NB4 (cell line): ENCODE measurements at places on chromosomes 1 and 21.

DNA sequence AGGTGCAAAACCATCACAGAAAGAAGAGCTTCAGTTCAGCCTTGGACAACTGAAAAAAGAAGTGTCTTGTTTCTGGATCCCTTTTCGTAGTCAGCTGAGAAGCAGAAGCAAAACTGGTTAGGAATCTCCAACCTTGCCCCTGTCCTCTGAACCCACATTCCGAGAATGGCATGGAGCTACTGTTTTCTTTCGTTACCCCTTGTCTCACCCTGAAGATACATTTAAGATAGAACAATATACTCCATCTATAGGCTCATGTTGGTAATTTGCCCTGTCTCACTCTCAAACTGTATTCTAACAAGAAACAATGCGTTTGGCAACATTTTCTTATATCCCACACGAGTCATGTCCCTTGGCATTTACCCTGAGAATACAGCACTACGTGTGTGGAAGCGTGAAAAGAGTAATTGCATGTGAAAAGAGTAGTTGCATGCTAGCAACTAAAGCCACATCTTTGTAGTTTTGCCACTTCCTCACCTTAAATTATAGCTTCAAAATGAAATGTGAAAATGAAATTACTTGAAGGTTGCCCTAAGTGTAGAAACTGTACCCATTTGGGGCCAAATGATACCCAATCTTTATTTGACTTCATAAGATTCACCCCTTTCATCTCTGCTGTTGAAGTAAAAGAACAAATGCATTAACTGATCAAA lies 5.3 kb downstream of the SLAMF7 start:
- no peak for DNase-seq

- no peak for DNase-seq
These were observed 2102.9 kb downstream of the NCAM2 start for GRCh38 chr21:23101111-23101510.

DNA sequence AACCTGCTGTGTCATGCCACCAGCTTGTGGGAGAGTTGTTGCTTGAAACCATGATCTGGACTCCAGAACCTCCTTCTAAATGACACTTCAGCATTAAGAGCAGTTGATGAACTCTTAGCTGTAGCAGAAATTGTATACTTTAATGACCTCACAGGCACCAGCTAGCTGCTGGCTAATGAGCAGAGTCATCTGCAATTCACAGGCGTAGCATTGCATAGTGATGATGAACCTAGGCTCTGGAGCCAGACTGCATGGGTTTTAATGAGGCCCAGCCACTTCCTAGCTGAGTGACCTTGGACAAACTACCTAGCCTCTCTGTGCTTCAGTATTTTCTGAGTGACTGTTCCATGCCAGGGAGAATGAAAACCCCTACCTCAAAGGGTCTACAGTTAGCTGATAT lies 407.1 kb downstream of the LMO4 start:
- no peak for DNase-seq

DNA sequence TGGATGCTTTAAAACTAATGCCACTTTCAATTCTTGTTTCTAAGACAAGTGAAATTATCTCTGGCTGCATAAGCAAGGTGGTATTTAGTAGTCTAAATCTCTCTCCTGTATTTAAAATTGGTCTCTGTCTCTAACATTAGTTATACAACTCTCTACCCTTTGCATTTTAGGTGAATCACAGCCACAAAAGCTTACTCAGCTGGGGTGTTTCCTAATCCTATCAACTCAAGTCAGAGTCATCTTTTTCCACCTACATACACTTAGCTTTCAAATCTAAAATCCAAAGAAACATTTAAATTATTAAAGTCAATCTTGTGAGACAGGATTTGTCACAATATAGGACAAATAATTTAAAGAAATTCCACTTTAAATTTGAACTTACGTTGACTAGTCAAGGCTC lies 255.1 kb upstream of the CXADR start:
- DNase-seq, result no peak

- DNase-seq, result peak; percentile 50
These were observed 392 bp upstream of the DMRTA2 start for GRCh38 chr1:50423670-50424000.

GRCh38 chr21:41825216-41825615 lies 53.9 kb downstream of the PRDM15 start:
- no peak for DNase-seq

DNA sequence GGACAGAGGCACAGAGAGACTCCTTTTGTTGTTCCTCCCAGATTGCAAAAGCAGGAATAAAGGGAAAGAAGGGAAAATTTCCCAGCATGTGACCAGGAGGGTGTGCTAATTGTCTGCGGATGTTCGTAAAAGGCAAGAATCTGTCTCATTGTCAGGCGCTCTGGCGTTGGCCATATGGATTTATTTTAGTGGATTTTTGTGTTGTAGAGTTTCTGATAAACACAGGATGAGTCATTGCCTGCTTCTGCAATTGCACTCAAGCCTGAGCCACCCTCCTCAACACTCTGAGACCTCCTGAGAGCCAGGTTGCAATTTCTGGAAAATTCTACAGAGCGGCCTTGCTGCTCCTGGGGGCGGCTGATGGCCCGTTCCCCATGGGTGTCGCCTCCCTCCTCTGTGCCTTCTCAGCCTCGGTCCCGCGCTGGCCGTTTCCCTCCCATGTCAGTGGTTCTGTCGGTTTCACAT lies 227.7 kb downstream of the KAZN start:
- no peak for DNase-seq

DNA sequence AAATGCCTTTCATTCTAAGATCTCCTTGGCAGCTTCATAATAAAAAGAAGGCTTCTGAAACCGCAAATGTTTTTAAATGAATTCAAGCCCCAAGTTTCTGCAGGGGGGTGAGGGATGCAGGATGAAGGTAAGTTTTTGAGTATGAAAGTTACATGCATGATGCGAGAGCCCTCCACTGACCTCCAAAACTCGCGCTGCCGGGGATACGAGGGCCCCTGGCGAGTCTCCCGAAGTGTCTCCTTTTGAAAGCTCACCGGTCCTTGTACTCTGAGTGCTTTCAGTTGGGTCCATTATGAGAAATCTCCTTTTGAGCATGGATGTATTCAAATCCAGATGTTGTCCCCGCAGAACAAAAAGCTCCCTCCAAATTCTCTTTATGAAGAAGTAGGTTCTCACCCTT lies 18.9 kb upstream of the ZC3H12A start:
- no peak for DNase-seq

- DNase-seq, result no peak
These were observed 130.8 kb downstream of the LYPLAL1 start for GRCh38 chr1:219304227-219305226.

DNA sequence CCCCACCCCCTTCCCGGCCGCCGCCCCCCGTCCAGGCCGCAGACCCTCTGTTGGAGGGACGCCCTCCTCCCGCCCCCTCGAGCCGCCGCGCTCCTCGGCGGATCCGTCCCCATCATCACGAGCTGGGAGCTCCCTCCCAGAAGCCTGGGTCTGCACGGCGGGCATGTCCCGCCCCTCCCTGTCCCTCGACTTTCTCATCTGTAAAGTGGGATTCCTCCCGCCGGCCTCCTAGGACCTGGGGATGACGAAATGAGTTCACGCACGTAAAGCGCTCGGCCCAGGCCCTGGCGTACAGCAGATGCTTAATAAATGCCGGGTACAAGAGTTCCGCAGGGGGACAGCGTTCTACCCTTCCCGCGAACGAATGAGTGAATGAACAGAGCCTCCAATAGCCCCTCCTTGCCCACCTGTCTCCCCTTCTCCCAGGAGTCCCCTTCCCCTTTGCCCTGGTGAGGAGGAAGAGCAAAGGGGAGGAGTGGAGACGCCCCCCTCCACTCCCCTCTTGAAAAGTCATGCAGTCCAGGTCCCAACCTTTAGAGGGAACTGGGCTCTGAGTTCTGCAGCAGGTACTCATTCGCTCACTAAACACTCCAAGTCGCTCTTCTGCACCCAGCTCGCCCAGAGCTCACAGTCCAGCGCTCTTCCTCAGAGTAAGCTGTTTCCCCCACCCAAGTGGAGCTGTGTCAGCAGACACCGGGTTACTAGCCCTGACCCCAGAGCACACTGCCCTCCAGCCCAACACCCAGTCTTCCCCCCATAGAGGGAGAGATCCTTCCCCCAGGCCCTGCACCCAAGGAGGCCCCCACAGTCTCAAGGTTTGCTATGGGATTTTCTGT lies 16.8 kb downstream of the RAP1GAP start:
- no peak for DNase-seq

GRCh38 chr1:27021354-27022031 lies 8.8 kb upstream of the TENT5B start:
- DNase-seq, result no peak

DNA sequence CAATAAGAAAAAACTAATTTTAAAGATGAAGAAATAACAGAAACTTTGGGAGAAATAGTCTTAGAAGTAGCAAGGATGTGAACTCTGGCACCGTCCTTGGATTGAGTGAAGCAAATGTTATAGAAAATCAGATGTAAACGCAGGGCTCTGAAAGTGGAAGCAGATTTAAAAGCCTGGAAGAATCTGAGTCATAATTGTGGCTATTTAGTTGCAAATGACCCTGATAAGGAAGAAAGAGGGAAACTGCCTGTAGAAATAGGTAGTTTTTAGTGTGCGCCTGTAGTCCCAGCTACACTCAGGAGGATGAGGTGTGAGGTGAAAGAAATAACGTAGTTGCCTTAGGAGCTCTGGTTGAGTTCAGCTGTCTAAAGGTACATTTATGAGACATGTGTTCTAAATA lies 101.0 kb downstream of the NGF start:
- no peak for DNase-seq

DNA sequence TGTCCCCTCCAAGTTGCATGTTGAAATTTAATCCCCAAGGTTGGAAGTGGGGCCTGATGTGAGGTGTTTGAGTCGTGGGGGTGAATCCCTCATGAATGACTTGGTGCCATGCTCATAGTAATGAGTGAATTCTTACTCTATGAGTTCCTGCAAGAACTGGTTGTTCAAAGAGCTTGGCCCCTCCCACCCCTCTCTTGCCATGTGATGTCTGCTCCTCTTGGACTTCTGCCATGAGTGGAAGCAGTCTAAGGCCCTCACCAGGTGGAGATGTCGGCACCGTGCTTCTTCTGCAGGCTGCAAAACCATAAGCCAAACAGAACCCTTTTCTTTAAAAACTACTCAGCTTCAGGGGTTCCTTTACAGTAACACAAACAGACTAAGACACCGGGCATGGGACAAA lies 14.3 kb downstream of the G0S2 start:
- no peak for DNase-seq

- DNase-seq, result peak; percentile 92
These were observed 112.7 kb upstream of the JUN start for GRCh38 chr1:58896246-58897183.

DNA sequence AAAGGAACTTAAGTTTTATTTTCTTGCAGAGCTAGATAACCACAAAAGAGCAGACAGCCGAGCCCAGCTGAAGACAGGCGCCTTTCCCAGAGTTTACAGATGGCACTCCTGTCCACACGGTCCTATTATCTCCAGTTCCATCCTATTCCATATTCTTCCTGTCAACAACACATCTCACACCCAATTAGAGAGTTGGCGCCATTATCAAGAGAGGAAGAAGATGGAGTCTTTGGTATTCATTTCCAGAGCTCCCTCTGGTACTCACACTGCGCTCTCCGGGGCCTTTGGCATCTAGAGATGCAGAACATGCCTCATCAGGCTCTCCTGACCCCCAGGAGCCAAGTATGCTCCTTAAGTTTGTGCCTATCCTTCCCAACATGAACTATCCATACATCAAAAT lies 43.3 kb upstream of the SIPA1L2 start:
- DNase-seq, result no peak

- DNase-seq, result no peak
These were observed 83.4 kb downstream of the DAB1 start for GRCh38 chr1:57340334-57341070.

DNA sequence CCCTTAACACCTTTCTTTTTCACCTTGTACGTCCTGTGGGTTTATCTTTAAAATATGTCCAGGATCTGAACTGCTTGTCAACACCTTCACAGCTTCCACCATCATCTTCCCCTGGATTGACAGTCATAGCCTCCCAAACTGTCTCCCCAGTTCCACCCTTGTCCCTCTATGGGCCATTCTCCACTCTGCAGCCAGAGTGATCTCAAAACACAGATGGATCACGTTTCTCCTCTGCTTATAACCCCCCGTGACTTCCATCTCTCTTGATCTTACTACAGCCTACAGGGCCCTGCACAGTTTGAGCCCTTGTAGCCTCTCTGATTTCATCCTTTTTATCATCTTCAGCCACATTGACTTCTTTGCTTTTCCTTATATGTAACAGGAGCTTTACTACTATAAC lies 4.3 kb downstream of the INSRR start:
- DNase-seq, result no peak

- DNase-seq, result peak; percentile 47
These were observed 7.9 kb downstream of the RPL11 start for GRCh38 chr1:23699280-23700179.

- DNase-seq, result no peak
These were observed 6.7 kb downstream of the SLFNL1 start for GRCh38 chr1:41014871-41015270.

- no peak for DNase-seq
These were observed 11.2 kb upstream of the DPH2 start for GRCh38 chr1:43958351-43959255.

DNA sequence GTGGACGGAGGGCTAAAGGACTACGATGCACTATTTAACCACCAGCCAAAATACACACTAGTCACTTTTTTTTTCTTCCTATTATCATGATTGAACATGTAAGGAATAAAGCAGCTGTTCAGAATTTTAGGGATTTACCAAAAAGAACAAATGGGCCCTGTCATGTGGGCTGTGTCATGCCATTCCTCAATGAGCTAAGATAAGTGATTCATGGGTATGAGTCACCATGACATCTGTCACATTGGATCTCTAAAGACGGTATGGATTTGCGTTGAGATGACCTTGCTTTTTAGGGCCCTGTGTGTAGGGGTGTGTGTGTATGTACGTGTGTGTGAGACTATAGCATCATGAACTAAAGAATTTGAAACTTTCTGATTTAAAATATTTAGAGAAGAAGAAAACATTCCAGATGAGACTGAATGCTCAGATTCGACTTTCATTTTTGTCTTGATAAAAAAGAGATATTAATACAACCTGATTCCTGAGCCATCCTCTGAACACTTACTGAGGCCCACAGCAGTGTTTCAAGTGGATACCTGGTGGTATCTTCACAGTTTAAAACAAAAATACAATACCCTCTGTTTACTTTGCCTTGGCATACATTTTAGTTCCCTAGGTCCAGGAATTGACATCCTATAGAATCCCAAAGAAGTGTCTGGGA lies 246.1 kb upstream of the DUSP10 start:
- DNase-seq, result peak; percentile 19

GRCh38 chr1:28147264-28148094 lies 29.0 kb downstream of the PTAFR start:
- no peak for DNase-seq

DNA sequence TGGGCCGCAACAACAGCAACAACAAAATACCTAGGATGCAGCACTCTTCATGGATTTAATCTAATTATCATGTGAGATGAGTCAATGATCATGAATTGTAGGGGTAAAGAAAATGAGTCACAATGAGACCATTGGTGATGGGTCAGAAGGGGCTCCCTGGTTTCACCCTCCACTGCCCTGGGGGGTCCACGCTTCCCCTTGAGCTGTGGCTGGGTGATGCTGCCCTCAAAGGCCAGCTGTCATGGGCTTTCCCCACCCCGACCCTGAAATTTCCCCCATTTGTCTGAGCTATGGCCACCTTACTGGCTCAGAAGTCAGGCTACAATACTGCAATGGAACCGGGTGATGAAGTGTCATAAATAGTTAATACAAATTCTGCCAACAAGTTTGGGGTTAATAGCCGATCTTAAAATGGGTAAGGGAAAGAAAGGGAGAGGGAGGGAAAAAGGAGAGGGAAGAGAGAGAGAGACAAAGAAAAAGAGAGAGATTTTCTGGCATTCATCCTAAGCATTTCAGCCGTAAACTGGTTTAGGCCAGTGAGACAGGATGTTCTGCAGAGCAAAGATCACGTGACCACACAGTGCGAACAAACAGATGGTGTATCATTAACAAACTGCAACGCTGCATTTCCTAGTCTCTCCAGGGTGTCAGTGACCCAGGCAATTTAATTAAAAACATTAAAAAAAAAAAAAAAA lies 143.4 kb upstream of the ERRFI1 start:
- no peak for DNase-seq
